H9 (cell line): ENCODE measurements at places on chromosomes 3 and 15.

- no peak for DNase-seq
These were observed 988.4 kb downstream of the EPHA3 start for GRCh38 chr3:90095811-90096210.

DNA sequence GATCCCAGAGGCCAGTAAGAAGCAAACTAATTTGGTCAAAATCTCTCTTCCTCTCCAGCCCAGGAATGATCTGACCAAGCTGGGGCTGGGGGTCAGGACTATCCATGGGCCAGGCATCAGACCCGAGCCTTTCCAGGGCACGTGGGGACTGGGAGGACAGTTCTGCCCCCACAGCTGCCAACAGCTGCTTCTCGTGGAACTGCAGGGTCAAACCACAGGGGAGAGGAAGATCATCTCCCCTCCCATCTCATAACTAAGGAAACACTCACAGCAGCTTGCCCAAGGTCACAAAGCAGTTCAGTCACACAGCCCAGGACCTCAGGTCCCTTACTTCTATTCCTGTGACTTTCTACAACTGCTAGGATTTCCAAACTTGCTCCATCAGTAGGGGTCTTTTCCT lies 47.1 kb downstream of the DAPK2 start:
- DNase-seq: no peak

GRCh38 chr3:184233127-184233843 lies 3.9 kb downstream of the VWA5B2 start:
- no peak for DNase-seq

DNA sequence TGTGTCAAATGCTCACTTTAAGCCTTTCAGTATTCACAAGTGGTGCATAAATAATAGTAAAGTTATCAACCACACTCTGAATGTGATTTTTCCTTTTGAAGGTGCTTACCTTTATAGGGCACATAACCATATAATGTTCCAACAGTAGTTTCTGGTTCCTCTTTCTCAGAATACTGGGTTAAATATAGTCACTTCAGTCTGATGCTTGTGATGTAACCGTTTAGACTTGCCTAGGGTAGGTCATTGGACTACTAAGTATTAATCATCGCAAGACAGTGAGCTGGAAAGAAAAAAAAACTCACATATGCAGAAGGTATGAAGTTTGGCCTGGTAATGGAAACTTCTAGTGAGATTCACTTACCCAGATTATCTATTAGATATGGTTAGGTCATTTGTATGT lies 1.9 kb downstream of the KBTBD8 start:
- DNase-seq: no peak

DNA sequence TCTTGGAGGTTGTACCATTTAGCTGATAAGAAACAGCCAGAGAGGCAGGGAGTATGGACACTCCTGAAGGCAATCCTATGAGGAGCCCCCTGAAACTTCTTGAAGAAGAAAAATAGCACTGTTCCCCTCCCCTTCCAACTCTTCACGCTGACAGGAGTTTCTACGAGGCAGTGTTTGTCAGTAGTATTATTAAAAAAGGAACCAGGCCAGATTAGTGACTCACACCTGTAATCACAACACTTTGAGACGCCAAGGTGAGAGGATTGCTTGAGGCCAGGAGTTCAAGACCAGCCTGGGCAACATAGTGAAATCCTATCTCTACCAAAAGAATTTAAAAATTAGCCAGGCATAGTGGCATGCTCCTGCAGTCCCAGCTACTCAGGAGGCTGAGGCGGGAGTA lies 38.7 kb downstream of the WWTR1 start:
- DNase-seq: no peak

DNA sequence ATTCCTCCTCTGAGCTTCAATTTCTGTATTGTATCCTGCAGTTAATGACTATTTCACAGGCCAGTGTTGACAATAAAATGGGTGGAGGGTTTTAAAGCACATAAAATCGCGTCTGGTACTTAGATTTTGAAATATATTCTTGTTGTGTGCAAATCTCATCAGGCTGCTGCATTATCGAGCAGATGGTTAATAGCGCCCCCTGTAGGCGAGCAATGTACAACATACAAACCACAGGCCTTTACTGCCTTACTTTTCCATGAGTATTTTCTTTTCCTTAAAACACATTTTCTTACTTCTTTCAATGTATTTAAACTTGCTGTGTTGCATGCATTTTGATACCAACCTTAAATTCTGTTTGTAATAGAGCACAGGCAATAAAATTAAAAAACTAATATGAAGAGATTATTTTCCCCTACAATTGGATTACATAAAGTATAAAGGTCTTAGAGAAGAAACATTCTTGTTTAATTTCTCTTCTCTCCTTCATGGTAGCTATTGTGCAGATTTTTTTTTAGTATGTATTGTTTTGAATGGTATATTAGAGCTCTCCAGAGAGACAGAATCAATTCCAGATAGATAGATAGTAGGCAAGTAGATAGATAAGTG lies 608.4 kb downstream of the CADM2 start:
- DNase-seq: peak; percentile 58

DNA sequence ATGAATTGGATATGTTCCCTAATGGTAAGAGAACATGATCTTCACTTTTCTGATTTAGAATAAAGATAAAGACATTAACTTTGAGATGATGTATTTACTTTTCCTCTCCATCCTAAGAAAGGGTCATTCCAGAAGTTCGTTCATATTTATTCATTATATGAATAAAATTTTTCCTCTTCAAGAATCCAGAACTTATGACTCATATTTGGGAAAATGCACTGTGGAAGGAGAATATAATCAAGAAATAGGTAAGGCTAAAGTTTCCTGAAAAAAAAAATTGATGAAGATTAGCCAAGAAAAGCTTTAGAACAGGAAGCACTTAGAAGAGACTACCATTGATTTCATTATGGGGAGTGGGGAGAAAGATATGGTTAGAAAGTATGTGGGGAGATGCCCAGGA lies 36.5 kb upstream of the CBLB start:
- DNase-seq: no peak

DNA sequence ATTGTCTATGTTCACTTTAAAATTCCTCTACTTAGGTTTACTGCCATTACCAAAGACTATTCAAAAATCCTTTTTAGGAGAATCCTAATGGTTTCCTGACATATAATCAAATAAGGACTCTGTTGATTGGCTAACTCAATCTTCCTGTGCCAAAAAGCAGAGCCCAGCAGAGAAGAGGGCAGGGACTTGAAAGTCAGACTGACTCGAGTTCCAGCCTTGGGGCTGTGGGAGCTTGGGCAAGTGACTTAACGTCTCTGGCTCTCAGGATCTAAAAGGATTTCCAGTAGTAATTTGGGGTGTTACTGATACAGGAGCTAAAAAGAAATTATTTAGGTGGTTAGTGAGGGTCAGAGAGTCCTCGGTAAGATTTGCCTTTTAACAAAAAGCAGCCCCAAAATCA lies 10.9 kb downstream of the CCR5 start:
- no peak for DNase-seq
